ENCODE measurements at places on chromosomes 5 and 9. TPM values are rescaled to one million over a fixed set of nuclear protein-coding genes. Genes with fewer than 3 reads are reported as not detected.

MCTP1 gene
- total RNA-seq, result 3.0 TPM

ADAMTSL2 gene
- 0.61 TPM for total RNA-seq

DNA sequence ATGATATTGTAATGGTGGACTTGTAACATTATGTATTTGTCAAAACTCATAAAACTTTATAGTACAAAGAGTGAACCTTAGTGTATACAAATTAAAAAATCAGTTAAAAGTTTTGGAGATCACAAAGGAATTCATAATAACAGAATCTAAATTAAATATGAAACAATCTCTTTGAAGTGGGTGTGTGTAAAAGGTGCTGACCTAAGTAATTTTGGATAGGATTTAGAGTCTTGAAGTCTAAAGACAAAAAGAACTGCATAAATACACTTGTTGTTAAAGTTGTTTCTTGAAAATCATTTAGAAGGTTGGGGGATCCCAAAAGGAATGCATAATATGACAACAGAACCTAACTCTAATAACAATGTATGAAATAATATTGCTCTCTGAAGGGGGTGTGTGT, 295.5 kb downstream of the PRR16 start:
- DNase-seq, result no peak

HRH2 gene
- 3.3 TPM for total RNA-seq

SOX30 gene
- total RNA-seq, result 0.13 TPM

GARIN3 gene
- total RNA-seq, result not detected

DNA sequence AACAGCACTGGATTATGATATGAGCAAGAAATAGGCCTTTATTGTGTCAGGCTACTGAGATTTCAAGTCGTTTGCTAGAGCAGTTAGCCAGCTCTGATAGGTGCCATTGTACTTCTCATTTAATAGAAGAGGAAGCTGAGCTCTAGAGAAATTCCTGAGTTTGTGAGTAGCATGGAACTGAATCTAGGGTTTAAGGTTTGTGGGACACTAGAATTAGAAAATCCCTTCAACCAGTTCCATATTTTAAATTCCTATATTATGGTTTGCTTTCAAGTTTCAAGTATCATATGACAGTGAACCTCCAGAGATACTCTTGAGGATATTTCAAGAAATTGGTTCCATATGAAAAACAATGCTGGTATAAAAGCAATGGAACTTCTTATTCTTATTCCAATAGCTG, 87.6 kb downstream of the ANKRD55 start:
- DNase-seq, result no peak

RXRA gene
- total RNA-seq, result 30.1 TPM
